ENCODE measurements at places on chromosomes 3 and 15.
A peak's percentile ranks its signal among the peaks of the same experiment; 100 is the strongest.

- DNase-seq: no peak
Measured at GRCh38 chr3:116863822-116864589, 154.4 kb downstream of the TUSC7 start.

- DNase-seq: no peak
Measured at GRCh38 chr3:55069950-55070349, 142.1 kb upstream of the LRTM1 start.

DNA sequence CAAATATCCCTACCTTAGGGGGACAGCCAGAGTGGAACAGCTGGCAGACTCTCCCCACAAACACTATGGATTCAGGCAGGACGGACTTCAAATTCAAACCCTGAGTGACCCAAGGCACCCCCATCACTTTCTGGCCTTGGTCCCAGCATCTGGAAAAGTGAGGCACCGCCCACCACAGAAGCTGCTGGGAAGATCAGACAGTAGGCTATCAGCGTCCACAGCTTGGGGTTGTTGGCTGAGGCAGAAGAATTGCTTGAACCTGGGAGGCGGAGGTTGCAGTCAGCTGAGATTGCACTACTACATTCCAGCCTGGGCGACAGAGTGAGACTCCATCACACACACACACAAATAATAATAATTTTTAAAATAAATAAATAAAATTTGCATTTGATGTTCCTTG, 8.5 kb downstream of the PFKFB4 start:
- no peak for DNase-seq

GRCh38 chr3:136957751-136958288, at the start of gene IL20RB:
Gene IL20RB, plus strand, starts transcription at chr3:136957983. Its CDS starts 131 bp downstream, at chr3:136958114.
- DNase-seq: no peak

GRCh38 chr3:12758025-12758781, 856 bp downstream of the TMEM40 start:
- DNase-seq: no peak

- DNase-seq: no peak
Measured at GRCh38 chr3:40129981-40130380, 179.5 kb upstream of the EIF1B start.

DNA sequence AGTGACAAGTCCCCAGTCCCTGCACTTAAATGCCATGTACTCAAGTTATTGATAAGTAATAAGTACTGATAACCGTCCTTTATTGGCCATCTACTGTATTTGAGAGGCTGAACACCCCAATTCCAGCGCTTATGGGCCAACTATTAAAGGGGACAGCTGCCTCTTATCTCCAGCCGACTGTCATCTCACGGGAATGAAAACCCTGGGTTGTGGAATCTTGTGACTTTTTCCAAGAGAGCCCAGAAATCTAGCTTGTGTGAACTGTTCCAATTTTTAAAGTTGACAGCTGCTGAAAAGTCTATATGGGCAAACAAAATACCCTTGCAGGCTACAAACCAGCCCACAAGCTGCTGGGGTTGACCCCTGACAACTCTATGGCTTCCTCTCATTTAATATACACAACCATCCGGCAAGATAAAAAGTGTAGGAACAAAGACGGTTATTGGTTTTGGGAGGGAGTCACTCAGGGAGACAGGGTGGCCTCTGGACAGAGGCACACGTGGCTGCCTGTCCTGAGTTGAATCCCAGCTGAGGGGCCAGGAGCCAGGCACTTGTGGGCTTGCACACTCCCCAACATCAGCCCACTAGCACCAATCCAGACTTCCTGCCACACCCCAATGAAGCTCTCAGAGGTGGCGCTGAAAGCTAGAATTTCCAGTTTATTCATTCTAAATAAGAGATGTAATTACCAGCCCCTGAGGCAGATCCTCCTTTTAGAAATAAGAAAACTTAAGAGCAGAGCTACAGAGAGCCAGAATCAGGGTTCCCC, 16.2 kb downstream of the SPSB4 start:
- no peak for DNase-seq

DNA sequence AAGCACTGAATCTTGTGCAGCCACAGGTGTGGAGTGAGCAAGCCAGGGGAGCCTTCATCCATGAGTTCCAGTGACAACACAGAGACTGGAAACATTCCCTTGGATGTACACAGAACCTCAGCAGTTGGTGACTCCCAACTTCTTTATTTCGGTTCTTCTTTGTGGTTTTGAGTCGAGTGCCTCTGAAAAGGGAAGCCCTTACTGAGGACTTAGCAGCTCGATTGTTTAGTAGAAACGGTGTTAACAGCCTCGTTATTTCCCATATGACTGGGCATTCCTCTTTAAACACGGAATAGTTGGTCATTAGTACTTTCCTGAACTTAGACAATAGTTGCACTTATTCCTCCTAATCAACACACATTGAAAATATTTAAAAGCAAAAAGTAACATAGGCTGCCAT, 7.7 kb downstream of the SLCO3A1 start:
- no peak for DNase-seq

GRCh38 chr3:44596621-44597020, 11.9 kb downstream of the ZNF660 start:
- no peak for DNase-seq

DNA sequence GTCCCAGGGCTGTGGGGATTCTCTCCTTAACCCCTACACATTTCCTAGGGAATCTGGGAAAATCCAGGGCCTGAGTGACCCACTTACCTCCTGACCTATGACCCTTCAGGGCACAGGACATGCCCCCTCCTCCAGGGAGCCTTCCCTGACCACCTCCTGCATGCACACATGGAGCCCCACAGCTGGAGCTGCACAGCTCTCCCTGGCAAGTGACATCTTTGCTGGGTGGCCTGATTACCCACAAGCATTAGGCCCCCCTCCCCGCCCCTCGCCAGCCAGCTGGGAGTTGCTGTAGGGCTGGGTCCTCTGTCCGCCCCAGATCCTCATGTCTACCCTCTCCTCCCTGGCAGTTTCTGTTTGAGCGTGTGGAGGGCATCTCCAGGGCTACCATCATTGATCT, 21.4 kb downstream of the HDAC11 start:
- no peak for DNase-seq

DNA sequence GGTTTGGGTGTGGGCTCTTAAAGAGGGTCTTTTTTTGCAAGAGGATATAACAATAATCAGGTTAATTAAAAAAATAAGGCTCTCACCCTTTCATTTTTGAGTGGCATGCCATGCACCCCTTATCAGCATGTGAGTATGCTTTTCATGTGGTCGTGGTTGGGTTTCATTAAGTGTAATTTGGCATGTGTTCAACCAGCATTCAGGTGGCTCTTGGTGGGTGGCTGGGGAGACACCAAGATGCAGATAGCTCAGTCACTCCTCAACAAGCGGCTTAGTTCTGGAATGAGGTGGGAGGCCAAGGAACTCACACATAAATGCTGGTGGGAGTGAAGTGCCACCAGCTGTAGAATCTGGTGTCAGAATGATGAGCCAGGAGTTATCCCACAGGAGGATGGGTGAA, 66.8 kb downstream of the FLNB start:
- DNase-seq: no peak

DNA sequence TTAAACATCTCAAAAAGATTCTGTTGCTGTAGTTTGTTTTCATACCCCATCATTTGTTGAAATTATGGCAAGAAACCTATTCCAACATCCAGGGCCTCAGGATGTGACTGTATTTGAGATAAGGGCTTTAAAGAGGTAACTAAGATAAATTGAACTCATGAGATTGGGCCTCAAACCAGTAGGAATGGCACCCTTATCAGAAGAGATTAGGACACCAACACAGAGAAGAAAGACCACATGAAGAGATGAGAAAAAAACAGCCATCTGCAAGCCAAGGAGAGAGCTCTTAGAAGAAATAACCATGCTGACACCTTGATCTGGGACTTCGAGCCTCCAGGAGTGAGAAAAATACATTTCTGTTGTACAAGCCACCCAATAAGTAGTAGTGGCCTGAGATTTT, 157.7 kb downstream of the CGGBP1 start:
- DNase-seq: no peak

- DNase-seq: no peak
Measured at GRCh38 chr15:38690216-38690615, 125.6 kb upstream of the RASGRP1 start.

- no peak for DNase-seq
Measured at GRCh38 chr3:63132461-63133250, 145.5 kb upstream of the SYNPR start.

- DNase-seq: no peak
Measured at GRCh38 chr3:197398286-197398878, 100.0 kb upstream of the DLG1 start.

- no peak for DNase-seq
Measured at GRCh38 chr3:191388823-191389222, 58.5 kb upstream of the UTS2B start.

DNA sequence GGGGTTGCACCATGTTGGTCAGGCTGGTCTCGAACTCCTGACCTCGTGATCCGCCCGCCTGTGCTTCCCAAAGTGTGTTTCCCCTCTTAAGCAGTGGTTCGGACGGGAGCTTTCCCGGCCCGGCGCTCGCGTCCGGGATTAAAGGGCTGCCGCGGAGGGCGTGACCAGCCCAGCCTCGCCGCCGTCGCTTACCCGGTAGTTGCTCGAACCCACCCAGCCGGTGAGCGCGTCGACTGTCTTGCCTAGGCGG, 513 bp downstream of the CLASP2 start:
- peak; percentile 18 for DNase-seq

DNA sequence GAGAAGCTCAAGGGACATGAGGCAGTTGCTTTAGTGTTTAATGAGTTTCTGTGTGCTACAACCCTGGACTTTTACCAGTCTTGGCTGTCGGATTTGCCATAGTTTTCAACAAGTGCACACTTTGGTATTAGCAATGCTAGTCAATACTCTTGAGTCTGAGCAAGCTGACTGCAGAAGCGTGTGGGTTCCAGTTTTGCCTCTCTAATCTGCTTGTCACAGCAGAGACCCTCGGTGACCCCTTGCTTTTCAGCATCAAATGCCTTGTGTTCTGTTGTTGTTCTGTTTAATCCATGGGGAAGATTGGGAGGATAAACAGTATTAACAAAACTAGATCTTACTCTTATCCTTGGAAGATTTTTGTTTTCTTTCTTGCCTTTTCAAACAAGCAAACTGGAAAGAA, 194.3 kb upstream of the CHRM5 start:
- DNase-seq: no peak

DNA sequence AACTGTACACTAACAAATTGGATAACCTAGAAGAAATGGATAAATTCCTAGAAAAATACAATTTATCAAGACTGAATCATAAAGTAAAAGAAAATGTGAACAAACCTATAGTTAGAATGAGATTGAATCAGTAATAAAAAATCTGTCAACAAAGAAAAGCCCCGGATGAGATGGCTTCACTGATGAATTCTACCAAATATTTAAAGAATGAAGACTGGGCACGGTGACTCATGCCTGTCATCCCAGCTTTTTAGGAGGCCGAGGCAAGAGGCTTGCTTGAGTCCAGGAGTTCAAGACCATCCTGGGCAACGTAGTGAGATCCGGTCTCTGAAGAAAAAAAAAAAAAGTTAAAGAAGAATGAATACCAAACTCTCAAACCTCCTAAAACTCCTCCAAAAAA, 17.7 kb upstream of the AP4E1 start:
- no peak for DNase-seq

All from stimulated activated CD8-positive, alpha-beta memory T cell treated with anti-CD3 and anti-CD28 coated beads, Interleukin-7, amount 100 ng/mL, for 1 hour (primary cell).